Activated CD4-positive, alpha-beta T cell treated with anti-CD3 and anti-CD28 coated beads, Interleukin-2, amount 50 U/mL, for 16 hours (primary cell): ENCODE measurements at places on chromosomes 7 and 10.

- no peak for DNase-seq
These were observed 317.4 kb downstream of the EXOC4 start for GRCh38 chr7:133570321-133570720.

DNA sequence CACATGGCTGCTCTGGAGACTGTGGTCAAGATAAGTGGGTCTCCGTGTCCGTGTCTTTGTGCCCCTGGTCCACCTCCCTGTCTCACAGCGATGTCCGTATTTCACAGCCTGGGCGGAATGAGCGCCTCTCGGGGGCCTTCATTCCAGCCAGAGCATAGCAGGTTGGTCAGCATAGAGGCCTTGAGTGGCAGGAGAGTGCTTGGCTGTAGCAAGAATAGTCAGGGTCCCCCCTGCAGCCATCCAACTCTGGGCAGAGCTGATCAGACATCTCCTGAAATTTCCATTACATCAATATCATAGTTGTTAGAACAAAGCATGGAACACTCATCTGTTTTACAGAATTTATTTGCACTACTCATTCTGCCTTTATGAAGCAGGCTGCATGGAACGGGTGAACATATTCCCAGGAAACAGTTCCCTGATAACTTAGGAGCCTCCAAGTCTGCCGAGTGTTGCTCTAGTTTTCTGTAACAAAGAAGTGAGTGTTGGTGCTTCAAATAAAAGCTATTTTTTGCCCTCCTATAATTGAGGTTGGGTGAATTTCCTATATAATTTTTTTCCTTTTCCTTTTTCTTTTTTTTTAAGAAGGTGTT, 255.3 kb downstream of the INHBA start:
- DNase-seq, result no peak

- DNase-seq, result peak; percentile 4
These were observed 5.9 kb upstream of the ITGA8 start for GRCh38 chr10:15725603-15726002.

- DNase-seq, result peak; percentile 41
These were observed 133.5 kb upstream of the PRSS58 start for GRCh38 chr7:142391191-142391992.

DNA sequence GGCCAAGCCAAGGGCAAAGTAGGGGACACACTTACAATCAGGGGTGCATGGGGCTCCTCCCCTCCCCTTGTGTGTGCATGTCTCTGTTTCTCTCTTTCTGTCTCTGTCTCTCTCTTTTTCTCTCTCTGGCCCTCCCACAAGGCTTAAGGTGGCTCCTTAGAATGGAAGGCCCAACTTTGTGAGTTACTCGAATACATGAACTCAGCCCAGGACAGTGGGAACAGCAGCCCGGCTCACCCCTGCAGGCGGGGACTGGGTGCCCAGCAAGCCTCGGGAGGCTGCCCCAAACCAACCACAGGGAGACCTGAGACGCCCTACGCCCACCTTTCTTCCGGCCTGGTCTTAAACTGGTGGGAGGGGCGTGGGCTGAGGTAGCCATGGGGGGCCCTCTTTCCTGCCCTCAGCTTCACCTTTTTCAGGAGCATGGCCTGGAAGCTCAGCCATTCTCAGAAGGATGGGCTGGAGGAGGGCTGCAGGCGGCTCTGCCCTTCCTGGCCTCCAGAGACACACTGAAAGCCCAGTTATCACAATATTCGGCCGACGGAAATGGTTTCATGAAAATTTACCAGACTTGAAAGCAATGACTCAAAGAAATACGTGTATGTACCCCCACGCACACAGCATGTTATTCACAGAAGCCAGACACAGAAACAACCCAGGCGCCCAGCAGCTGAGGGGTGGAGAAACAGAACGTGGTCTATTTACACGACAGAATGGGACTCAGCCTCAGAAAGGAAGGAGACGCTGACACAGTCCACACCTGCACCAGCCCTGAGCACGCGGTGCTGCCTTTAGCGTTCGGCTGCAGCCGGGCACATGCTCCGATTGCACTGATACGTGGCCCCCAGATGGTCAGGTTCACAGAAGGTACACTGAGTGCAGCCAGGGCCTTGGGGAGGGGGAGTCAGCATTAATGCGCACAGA, 229.5 kb downstream of the PTPRN2 start:
- DNase-seq, result no peak

GRCh38 chr7:151827620-151828019, 49.3 kb downstream of the PRKAG2 start:
- DNase-seq, result no peak

DNA sequence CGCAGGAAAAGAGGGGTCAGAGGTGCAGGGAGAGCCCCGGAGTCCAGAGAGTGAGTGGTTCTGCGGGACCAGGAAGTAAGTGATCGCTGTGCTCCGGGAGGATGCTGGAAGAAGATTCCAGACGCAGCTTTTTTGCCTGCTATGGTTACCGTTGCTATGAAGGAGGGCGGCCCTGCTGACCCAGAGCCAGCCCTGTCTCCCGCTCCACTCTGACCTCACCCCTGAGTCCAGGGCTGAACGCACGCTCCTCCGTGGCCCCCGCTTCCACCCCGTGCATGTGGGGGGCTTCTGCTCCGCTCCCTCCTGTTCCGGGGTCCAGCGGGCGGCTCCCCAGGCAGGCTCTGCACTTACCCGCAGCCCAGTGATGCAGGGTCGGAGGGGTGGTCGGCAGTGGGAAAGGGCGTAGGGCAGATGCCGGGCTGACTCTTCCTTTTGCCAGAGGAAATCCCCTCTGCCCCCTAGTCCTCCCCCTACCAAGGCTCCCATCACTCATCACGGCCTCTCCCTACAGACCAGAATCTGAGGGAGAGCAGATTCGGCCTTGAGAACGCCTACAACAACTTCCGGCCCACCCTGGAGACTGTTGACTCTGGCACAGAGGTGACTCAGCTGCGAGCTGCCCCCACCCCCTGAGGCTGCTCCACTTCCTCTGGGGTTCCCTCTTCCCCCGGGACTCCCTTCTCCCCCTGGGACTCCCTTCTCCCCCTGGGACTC, 2.7 kb upstream of the MUC17 start:
- peak; percentile 79 for DNase-seq

DNA sequence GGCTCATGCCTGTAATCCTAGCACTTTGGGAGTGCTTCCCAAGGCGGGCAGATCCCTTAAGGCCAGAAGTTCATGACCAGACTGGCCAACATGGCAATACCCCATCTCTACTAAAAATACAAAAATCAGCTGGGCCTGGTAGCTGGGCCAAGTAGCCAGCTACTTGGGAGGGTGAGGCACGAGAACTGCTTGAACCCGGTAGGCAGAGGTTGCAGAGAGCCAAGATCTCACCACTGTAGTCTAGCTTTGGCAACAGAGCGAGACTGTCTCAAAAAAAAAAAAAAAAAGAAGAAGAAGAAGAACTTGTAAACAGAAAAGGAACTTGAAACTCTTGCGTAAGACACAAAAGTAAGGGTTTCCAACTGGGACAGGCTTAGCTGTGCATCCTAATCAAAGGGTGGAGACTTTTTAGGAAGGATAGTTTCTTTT, 5.6 kb upstream of the IFIT2 start:
- DNase-seq, result no peak

DNA sequence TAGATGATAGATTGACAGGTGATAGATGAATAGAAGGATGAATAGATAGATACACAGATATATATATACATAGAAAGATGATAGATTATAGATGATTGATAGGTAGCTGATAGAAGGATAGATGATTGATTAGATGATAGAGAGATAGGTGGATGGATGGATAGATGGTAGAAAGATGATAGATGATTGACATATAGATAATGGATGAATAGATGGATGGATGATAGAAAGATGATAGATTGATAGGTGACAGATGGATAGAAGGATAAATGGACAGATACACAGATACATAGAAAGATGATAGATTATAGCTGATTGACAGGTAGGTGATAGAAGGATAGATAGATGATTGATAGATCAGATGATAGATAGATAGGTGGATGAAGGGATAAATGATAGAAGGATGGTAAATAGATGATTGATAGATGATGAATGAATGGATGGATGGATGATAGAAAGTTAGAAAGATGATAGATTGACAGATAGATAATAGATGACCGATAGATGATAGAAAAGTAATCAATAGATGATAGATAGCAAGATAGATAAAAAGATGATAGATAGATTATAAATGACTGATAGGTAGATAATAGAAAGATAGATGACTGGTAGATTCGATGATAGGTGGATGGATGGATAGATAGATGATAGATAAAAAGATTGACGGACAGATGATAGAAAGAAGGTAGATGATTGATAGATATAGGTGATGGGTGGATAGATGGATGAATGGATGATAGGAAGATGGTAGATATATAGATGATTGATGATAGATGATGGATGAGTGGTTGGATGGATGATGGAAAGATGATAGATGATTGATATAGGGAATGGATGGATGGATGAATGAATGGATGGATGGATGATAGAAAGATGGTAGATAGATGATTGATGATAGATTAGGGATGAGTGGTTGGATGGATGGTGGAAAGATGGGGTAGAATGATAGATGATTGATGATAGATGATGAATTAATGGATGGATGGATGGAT, 80.4 kb downstream of the MICALL2 start:
- DNase-seq, result no peak

DNA sequence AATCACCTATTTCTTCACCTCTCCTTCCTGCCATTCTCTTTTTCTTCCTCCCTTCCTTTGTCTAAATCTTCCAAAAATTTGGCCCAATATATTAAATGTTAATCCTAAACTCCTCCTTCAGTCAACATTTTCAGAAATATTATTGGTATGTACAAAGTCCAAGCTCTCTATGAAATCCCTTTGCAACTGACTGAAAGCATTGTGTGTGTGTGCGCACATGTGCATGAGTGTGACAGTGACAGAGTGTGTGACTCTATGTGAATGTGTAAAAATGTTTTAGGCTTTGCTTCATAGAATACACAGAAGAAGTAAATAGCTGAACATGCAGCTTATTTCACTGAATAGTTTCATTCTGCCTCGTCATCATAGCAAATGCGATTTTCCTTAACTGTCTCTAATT, 7.0 kb downstream of the GPAM start:
- no peak for DNase-seq

DNA sequence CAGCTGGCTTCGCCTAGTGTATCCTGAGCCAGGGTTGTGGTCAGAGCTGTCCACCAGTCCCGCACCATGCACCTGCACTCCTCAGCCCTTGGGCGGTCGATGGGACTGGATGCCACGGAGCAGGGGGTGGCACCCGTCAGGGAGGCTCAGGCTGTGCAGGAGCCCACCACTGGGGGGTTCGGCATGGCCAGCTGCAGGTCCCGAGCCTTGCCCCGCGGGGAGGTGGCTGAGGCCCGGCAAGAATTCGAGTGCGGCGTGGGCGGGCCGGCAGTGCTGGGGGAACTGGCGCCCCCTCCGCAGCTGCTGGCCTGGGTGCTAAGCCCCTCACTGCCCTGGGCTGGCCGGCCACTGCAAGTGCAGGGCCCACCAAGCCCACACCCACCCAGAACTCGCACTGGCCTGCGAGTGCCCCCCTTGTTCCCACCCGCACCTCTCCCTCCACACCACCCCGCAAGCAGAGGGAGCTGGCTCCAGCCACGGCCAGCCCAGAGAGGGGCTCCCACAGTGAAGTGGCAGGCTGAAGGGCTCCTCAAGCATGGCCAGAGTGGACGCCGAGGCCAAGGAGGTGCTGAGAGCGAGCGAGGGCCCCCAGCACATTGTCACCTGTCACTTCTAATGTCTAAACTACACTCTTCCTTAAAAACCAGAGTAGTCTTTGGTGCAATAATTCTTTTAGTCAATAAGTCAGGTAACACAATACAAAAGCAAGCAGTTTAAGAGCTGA, 11.0 kb downstream of the FAM25A start:
- DNase-seq, result no peak

GRCh38 chr7:96685353-96685752, 24.3 kb downstream of the SEM1 start:
- peak; percentile 28 for DNase-seq

GRCh38 chr10:15245530-15245929, 77.0 kb upstream of the NMT2 start:
- DNase-seq, result peak; percentile 7

DNA sequence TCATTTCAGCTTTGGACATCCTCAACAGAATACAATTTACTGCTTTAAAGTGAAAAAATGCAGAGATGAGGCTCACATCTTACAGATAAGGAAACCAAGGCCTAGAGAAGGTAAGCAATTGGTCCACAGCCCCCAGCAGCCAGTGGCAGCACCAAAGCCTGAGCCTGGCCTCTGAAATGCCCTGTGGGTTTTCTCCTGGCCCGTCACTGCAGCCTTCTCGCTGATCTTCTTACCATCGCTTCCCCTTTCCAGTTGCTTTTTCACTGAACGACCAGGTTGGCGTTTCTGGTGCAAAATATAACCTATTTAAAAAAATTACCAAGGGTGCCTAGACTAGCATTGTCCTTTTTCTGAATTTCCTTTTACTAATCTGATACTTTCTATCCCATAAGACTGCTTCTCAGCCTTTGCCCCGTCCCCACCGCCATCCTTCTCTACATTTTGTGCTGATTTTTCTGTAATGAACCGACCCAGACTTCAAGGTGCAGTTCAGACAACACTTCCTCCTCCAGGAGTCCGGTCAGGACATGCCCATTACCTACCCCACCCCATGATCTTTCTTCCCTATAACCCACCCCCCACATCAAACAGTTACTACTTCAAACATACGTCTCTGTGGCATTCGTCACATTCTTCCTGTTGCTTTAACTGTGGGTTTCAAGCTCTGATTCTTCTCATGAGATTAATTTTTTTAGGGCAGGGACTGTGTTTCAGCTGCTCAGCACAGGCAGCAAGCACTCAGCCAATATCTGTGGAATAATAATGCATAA, 289.4 kb downstream of the DNAJB6 start:
- no peak for DNase-seq

GRCh38 chr7:100122568-100122967, 3.1 kb downstream of the CNPY4 start:
- DNase-seq, result no peak

DNA sequence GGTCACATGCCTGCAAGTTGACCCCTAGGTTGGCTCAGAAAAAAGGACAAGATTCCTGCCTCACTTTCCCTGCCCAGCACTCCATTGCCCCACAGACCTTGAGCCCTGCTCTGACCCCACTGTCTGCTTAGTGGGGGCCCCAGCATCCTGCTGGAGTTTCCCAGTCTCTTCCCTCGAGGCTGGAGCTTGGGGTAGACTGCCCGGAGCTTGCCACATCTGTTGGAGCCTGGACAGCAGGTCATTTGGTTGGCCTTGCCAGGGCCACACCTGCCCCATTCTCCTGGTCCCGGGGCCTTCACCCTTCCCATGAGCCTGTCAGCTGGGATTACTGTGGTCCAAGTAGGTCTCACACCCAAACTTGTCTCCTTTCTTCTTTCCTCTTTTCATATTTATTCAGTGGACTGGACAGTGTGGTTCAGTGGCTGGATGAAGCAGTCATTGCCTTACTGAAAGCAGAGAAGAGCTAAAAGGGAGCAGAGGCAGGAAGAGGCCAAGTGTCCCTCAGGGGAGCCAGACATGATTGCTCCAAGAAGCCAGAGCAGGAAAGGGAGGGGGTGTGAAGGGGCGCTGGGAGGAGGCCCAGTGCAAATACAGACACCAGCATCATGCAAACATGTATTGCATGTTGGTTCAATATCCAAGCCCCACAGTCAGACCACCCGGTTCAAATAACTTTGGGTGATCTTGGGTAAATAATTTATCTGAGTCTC, 56.2 kb upstream of the CACUL1 start:
- no peak for DNase-seq

- no peak for DNase-seq
These were observed 136.9 kb downstream of the CFTR start for GRCh38 chr7:117616694-117617093.
